ENCODE measurements at places on chromosomes 4 and X.

GRCh38 chr4:27184508-27185155, 324.0 kb downstream of the STIM2 start:
- no peak for DNase-seq

DNA sequence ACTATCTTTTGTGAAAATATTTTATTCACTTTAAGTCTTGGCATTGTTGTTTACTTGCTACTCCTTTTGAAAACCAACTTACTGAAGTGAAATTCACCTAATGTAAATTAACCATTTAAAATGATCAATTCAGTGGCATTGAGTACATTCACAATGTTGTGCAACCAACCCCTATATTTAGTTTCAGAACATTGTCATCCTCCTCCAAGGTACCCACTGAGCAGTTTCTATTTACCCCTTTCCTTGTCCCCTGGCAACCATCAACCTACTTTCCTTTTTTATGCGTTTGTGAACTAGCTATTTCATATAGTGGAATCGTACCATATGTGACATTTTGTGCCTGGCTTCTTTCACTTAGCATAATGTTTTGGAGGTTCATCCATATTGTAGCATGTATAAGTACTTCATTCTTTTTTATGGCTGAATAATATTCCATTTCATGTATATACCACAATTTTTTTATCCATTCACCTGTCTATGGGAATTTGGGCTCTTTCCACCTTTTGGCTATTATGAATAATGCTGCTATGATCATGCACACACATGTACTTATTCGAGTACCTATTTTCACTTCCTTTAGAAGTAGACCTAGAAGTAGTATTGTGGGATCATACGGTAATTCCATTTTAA, 85.0 kb downstream of the WWC2 start:
- DNase-seq: no peak

GRCh38 chr4:123892368-123892976, 495.9 kb downstream of the SPRY1 start:
- DNase-seq: no peak

DNA sequence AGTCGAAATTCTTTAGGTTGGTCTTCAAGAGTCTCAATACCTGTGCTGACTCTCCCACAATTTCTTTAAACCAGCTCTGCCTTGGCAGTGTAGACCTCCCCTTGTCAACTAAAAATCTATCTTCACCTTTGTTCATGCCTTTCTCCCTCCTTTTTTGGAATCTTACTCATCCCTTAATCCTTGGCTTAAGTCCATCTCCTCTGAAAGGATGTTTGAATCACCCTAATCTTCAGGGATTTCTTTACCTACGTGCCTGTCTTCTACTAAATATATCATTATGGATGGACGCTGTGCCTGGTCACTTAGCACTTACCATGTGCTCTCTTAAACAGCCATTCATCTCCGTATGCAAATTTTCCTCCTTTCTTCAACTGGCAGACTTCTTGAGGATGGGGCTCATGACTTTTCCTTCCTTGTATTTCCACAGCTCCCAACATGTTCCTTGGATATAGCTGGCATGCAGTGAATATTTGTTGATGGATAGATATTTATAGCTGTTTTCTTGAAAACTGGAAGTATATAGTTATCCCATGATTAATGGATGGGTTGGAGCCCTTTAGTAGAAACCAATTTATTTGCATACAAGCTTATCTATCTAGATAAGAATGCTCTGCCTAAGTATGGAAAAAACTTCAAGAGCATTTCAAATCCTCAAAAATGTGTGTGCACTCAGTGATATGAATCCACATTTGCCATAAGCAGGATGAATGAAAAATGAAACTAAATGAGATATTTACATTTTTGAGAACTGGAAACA, 166.6 kb downstream of the SPRY1 start:
- peak; percentile 23 for DNase-seq

DNA sequence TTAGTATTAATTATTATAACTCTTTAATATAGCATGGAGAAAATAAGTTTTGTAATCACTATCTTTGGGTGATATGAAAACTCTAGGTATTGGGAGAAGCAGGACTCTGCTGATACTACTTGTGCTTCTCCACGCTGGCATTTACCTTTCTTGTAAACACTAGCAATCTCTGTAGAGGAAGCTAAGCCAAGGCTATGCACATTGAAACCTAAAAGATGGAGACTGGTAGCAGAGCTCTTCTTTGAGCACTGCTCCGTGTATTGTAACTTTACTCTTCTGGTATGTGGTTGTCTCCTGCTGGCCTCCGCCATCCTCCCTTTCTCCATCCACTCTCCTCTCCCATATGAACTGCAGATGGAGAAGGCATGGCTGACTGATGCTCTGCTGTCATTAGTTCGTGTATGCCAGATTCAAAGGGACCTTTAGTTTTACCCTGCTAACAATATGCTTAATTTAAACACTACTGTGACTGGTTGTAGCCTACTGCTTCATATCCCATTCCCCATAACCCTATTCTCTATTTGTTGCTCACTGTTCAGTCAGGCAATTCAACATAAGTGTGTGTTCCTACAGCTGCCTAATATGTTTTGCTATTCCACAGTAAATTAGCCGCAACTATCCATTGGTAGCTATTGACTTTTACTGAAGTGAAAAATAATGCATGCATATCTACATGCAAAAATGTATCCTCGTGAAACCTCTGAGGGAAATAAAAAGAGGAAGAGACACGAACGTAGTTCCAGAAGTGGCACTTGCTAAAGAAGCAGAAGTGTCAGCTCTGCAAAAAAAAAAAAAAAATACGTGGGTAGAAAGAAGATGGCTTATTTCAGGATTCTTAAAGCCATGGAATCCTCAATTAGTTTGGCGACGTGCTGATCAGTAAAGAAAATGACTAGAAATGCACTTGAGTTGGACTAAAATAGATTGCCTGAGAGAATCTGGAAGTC, 55.6 kb upstream of the CCSER1 start:
- no peak for DNase-seq

All from HCEC 1CT (cell line).